ENCODE measurements at places on chromosomes 3 and 15.

- no peak for DNase-seq
Observed at GRCh38 chr15:70432924-70433495, 330.3 kb downstream of the UACA start.

DNA sequence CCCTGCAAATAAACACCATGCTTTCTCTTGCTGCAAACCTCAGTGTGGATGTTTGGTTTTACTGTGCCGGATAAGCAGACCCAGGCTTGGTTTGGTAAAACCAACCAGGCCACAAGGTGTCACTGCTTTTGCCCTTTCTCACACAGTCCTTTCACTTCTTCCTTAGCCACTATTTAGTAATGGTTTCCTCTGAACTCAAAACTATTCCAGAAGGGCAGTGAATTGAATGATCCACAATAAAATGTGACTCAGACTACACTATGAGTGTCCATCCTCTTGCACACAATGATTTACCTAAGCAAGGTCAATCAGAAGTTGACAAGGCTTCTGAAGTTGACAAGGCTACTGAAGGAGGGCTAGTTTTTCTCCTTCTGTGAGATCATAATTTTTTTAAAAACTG, 552.4 kb upstream of the CCDC54 start:
- DNase-seq: peak; percentile 61

DNA sequence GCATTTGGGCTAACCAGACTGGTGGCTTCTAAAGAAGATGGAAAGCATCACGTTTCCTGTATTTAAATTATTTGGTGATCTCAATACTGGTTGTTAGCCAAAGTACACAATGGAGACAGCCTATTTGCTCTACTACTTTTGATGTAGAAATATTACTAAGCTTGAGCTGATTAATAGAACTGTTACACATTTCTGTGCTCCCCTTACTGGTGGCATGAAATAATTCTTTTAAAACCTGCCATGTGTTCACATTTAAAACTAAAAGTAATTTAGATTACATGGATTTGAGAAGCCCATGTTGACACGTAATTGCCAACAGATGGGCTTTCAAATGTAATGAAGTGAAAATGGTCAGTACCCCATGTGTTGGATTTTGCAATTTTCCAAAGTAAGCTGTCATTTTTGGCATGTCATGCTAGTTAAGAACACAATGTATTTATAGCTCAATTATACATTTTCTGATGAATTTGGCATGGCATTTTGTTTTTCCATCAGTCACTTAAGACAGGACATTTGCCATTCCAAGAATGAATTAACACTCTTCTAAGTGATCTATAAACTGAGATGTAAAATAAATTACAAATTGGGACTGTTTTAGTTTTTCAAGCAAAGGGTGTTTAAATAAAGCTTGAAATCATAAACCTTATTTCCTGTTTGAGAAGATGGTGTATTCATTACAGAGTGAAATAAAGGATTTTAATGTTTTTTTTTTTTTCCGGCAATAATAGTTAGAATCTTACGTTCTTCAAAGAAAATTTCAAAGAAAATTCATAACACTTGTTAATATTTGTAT, 10.8 kb upstream of the RARRES1 start:
- no peak for DNase-seq

DNA sequence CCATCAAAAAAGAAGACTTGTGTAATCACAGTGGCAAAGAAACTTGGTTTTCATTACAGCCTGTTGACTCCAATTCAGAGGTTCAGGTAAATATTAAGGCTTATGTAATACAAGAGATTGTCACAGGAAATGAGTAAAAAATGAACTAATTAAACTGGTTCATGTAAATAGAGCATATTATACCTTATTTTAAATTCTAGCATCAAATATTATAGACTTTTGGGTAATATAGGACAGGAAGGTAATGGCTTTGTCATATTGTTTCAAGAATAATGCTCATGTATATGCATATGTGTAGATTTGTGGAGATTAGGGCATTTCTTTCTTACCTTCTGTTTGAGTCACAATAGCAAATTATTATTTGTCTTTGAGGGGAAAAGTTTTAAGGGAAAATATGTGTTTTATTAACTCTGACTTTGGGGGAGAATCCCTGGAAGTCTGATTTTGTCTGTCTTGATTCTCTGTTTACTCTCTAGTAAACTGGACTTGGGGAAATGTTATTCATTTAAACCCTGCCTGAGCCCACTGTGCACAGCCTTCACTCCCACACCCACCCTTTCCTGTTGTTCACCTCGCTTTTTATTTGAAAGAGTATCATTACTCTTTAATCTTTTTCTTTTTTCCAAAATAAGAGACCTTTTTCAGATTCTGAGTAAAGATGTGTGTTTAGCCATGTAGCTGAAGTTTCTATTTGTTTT, 43.0 kb downstream of the RASA2 start:
- DNase-seq: peak; percentile 32

DNA sequence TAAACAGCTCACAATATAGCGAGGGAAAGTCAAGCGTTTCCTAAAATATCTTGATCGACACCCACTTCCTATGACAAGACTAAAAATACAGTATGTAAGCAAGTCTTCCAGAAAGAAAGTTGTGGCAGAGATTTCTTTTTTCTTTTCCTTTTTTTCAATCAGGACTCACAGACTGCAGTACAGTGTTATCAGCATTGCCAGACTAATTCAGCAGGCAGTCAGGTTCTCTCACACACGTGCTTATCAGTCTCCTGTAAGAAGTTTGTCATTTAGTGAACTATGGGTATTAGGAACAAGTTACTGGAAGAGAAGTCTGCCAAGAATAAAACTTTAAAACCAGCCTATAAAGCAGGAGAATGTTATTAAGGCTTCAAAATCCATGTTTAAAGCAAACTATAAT, 32.8 kb upstream of the ZNF385D start:
- no peak for DNase-seq

DNA sequence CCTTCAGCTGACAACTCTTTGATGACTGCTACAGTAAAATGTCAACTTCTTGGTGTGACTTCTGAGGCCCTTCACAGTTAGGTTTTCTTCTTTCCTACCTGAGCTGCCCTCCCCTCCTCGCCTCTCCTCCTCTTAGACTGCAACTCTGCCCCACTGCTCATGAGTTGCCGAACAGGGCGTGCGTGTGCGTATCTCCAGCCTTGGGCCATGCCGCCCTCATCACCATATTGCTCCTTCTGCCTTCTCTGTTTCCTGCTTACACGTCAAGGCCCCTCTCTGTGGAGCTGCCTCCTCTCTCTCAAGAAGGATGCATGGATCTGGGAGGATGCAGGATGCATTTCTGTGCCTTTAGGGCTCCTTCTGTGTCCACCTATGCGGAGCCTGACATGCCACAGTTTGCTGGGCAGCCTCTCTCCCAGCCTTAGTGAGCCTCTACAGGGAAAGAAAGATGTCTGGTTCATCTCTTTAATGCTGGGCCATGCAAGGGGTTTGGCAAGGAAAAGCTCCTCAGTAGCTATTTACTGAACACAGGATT, 205.9 kb downstream of the RPLP1 start:
- DNase-seq: no peak

GRCh38 chr3:187922704-187923416, 177.6 kb upstream of the BCL6 start:
- no peak for DNase-seq

All from GM23338 (cell line).